ENCODE measurements at places on chromosomes 4 and X.

GRCh38 chr4:185576962-185577950, 41.9 kb upstream of the PDLIM3 start:
- no peak for DNase-seq

GRCh38 chrX:130262231-130262630, 6.5 kb downstream of the ZNF280C start:
- no peak for DNase-seq

GRCh38 chrX:12315526-12315925, 177.3 kb downstream of the FRMPD4 start:
- no peak for DNase-seq

GRCh38 chr4:2936773-2937145, 26.4 kb downstream of the NOP14 start:
- DNase-seq = no peak
